Stimulated activated CD4-positive, alpha-beta T cell treated with anti-CD3 and anti-CD28 coated beads, Interleukin-15, amount 100 ng/mL, for 48 hours (primary cell): ENCODE measurements at places on chromosomes 5 and 9.

GRCh38 chr9:109272045-109272444 lies 48.8 kb downstream of the EPB41L4B start:
- DNase-seq, result no peak

DNA sequence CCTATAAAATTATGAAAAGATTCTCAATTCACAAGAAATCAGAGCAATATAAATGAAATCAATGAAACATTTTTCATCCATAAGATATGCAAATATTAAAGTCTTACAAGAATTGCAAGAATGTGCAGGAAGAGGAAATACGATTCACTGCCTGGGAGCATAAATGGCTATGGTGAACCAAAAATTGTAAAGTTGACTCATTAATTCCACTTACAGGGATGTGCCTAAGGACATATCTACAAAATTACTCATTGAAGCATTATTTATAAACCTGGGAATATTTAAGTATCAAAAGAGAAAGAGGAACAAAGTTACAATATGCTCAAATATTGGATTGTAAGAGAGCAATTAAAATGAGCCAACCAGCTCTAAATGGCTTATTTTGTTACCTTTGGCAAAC lies 6.9 kb upstream of the NIPSNAP3A start:
- DNase-seq, result no peak

DNA sequence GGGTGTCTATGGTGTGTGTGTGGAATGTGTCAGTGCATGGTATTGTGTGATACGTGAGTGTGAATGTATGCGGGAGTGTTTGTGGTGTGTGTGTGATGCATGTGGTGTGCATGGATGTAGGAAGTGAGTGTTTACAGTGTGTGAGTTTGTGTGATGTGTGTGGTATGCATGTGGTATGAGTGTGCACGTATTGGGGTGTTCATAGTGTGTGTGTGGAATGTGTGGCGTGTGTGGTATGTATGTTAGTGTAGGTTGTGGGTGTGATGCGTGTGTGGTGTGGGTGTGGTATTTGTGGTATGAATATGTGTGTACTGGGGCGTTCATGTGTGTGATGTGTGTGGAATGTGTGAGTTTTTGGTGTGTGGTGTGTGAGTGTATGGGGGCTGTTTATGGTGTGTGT lies 40.1 kb upstream of the BICD2 start:
- DNase-seq, result no peak

DNA sequence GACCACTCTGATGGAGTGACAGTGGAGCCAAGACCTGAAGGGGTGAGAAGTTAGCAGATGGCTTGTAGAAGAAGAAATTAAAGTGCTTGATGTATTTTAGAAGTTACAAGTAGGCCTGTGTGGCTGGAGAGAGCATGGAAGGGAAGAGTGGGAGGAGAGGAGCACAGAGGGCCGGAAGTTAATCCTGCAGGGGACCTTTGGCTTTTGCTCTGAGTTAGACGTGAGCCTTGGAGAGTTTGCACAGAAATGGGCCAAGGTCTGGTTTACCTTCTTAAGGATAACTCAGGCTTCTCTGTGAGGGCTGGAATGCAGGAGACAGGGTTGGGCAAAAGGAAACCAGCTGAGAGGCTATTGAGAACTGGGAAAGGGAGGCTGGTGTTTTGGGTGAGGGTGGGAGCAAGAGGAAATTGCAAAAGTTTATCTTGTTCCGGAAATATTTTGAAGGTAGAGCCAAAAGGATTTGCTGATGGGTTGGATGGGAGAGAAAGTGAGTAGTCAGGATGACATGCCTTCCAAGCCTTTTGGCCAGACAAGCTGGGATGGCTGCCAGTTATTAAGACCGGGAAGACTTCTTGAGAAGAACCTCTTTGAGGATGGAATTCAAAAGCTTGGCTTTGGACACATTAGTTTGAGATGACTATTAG lies 17.5 kb upstream of the F2RL1 start:
- no peak for DNase-seq

DNA sequence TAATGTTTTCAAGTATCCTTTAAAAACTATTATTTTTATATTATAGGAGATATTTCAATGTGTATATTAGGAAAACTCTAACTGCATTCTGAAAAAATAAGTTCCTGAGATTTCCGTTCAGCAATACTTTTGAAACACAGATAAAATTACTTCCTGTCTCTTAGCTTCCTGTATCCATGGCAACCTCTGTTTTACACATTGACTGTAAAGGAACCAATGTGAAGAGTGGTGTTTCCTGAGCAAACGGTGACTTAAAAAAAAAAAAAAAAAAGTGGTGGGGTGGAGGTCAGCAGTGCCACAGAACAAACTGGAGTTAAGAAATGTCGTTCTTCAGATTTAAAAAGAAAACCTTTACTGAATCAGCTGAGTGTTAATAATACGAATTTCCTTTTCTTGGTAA lies at the start of gene LRRC70:
TSS of gene LRRC70 (plus strand) at position 280 of the 400 bp plus-strand sequence. CDS start 620 bp downstream, outside the sequence.
- DNase-seq, result no peak

DNA sequence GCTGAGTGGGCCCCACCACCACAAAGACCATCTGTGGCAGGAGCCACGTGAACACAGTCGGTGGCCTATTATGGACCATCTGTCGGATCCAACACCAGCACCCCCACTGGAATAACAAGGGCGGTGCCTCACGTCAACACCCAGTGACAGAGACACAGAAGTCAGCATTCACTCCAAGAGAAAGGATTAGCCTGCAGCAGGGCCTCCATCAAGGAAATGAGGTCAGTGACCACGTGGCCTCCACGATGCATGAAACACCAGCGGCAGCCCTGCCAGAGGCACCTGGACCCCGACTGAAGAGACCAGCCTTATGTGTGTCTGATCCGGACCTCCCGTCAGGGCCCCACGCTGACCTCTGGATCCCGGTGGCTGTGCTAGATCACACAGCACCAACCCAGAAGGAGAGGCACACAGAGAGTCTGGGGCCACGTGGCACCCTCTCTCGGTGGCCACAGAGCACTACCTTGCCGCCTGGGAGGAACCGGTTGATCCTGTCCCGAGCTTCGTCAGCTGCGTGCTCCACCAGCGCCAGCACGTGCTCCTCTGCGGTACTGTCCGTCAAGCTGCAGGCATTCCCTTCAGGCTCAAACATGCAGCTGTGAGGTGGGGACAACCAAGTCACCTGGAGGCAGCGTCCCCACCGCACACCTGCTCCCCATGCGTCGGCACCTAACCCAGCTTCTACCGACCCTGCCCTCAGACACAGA lies 9.0 kb downstream of the BRD9 start:
- no peak for DNase-seq

GRCh38 chr9:93693129-93693528 lies 116.7 kb downstream of the PHF2 start:
- DNase-seq, result no peak

GRCh38 chr5:154370119-154370518 lies 75.7 kb upstream of the SAP30L start:
- no peak for DNase-seq

DNA sequence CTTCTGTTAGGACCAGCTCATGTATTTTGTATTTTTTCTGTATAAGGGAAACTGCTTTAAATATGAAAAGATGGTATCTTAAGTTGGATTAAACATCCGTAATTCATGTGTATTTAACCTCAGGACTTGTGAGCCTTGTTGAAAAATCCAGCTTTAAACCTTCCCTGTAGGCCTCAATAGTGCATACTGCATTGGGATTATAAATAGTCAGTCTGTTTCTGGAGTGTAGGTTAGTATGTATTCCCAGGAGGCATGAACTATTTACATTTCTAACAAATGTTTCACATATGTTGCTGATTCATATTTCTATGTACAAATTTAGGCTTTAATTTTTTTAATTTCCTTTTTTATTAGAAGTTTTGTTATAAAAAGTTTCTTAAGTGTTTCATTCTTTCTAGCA lies 137.9 kb upstream of the GRHPR start:
- no peak for DNase-seq

DNA sequence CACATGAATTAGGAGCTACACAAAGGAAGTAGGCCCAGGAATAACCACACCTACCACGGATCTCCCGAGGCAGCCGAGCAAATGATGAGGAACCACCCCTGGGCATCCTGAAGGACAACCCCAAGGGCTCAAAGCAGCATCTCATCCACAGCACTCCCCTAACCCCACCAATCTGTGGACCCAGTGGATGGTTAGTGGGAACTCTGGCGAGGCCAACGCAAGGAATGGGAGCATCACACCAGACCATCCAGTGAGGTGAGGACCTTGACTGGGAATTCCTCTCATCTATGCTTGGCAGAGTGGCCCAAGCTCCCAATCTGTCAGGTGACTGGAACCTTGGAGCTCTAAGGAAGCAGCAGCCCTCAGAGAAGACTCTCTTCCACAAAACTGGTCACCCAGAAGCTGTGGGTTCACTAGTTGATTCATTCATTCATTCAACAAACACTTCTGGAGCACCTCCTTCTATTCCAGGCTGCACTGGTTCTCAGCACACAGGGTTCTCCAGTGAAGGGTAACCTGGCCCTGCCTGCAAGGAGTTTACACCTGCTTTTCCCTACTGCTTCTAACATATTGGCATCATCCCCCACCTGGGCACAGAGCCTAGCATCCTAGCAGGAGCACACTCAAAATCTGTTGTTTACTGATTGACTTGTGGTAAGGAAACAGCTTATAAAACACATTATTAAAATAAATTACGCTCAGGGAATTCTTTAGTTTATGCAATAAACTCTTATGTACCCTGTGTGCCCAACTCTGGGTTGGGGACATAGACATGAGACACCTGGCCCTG lies 4.9 kb downstream of the ACSL6 start:
- no peak for DNase-seq

DNA sequence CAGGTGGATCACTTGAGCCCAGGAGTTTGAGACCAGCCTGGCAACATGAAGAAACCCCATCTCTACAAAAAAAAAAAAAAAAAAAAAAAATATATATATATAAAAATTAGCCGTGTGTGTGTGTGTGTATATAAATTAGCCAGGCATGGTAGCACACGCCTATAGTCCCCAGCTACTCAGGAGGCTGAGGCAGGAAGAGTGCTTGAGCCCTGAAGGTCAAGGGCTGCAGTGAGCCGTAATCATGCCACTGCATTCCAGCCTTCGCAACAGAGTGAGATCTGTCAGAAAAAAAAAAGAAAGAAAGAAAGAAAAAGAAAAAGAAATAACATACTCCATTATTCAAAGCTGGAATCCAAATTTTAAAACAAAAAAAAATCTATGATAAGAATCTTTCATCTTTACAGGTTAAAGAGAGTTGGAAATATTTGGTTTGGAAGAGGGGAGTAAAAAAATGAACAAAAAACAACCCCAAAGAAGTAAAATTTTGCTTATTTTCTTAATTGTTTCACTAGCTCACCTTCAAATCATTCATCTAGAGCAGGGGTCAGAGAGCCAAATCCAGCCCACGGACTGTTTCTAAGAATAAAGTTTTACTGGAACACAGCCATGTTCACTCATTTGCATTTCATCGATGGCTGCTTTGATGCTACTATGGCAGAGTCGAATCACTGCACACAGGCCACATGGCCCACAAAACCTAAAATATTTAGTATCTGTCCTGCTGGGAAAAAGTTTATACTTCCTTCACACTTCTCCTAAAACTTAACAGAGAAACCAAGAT lies 109.9 kb downstream of the DROSHA start:
- no peak for DNase-seq

GRCh38 chr9:125683486-125683885 lies 23.5 kb downstream of the MAPKAP1 start:
- DNase-seq, result no peak

DNA sequence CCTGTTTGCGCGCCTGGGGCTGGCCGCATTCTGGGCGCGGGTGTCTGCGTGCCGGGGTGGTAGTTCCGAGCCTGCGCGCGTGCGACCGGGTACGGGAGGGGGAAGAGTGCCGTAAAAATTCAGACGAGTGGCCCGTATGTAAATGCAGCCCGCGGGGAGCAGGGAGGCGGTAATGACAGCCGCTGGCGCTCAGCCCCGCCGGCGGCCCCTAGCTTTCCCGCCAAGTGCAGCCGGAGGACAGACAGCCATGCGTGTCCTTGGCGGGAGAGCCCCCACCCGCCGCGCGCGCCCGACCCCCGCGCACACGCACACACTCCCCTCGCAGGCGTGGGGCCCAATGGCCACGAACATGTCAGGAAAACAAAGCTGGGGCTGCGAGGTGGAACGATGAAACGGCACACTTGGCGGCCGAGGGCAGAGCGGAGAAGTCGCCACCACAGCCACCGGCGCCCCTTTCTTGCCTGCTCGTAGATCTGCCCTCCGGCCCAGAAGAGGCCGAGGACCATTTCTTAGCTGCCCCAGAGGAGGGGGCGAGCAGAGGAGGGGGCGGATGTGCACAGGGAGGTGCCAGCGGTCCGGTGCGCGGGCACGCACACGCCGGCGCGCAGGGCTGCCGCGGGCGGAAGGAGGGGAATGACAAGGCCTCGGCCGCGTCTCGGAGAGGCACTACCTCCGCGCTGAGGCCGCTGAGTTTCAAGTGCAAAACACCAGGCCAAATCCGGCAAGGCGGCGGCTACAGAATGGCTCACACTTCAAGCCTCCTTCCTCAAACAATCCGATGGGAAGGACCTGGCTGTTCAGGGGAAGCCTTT lies 208.4 kb downstream of the MEF2C start:
- DNase-seq, result no peak

GRCh38 chr5:137660349-137660817 lies 75.5 kb downstream of the KLHL3 start:
- DNase-seq, result peak; percentile 59

DNA sequence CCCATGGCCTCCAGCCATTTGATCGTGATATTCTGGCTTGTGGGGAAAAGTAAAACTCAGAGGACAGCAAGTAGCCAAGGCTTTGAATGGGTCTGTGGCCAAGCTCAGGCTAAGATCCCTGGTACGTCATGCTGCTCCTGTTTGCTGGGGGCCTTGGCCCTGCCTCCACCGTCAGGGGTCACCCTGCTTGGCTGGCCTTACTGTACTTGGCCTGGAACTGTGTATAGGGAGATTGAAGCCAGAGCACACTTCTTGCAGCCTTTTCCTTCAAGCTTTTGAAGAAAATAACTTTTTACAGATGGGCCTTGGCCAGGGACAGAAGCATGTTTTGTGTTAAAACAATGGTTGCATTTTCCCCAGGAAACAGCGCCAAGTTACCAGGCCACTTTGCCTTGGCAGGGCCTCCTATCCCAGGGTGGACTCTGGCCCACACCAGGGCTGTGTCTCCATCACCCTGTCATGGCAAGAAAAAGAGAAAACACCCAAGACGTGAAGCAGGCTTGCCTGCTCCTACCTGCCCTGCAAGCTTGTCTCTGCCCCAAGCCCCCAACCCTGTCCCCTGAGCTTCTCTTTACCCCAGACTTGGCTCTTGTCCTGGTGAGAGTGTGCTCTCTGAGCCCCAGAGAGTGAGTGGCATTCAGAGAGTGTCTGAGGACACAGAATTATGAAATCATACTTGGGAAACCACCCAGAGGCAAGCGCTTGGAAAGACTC lies 286.9 kb downstream of the GADD45G start:
- DNase-seq, result no peak

DNA sequence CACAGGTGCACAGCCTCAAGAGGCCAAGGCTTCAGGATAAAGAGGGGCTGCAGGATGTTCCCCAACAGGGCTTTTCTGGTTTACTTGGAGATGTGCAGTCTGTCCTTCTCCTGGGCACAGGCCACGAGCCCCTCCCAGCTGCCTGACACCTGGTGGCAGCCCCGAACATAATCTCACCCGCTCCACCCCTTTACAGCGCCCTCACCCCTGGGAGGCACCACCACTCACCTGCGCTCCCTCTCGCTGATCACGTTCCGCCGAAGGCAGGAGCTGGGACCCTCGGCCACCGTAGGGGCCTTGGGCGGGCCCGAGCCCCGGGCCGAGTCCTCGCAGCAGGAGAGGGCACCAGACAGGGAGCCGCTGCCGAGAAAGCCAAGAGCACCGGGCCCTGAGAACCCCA lies 514 bp downstream of the SOHLH1 start:
- DNase-seq, result no peak
